Fibroblast of skin of scalp (primary cell): ENCODE measurements at places on chromosomes 2 and 18.

DNA sequence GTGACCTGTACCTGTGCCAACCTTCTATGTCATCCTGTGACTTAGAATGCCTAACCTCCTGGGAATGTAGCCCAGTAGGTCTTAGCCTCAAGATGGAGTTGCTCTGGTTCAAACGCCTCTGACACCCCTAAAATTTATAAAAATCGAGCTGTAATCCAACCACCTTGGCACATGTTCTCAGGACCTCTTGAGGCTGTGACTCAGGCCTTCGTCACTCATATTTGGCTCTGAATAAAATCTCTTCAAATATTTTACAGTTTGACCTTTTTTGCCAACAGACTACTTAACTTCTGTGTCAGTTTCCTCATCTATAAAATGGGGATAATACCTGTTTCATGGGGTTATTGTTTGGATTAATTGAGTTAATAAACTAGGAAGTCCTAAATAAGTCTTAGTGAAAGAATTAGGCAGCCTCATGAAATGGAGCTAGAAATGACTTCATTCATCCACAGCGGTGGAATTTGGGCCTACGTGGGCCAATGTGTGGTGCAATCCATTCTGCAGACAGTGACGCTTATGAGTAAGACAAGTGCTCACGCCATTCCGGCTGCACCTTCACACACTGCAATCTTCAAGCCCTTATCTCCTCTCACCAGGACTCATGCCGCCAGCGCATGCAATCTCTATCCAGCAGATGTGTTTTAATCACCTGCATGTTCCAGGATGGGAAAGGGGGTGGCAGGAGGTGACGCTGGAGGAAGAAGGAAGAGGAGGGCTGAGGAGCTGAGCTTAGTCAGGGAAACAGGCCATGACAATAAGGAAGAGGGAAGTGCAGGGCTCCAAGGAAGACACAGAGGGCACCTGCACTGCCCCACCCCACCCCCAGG is 2.0 kb upstream of the UBE2F start:
- DNase-seq: no peak

DNA sequence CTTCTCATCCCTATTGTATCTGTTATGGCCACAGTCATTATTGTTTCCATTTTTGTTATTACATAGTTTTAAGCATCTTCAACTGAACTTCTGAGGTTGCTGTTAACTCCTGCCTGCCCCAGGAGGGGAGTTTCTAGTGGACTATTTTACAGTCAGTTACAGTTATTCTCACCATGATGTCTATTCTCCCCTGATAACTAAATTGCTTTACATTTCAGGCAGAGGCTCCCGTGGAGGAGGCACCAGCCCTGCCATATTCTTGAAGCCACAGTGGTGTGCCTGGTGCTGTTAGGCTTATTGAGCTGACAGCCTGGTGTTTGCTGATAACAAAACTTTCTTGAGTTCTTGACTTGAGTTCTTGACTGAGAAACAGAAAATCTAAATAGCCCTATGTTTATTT is 256.4 kb downstream of the TFCP2L1 start:
- DNase-seq: no peak

GRCh38 chr2:637804-638203 is 39.4 kb downstream of the TMEM18 start:
- no peak for DNase-seq

GRCh38 chr2:29044459-29044858 is 29.9 kb downstream of the PCARE start:
- no peak for DNase-seq

GRCh38 chr2:97982621-97983020 is 13.1 kb downstream of the TMEM131 start:
- peak; percentile 42 for DNase-seq

DNA sequence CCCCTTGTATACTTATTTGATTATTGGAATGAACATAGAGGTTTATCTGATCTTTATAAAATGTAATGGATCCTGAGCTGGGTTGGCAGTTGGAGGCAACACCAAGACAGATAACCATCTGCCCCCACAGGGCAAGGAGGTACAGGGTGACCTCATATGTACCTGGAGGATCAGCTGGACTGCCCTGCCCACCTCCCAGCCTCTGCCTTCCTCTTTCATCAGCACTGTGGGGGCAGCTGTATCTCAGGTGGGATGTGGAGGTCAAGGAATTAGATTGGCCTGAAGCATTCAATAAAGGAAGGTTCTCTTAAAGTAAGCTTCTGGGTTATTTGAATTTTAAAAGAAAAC is 92.6 kb downstream of the LYPD6 start:
- DNase-seq: no peak

DNA sequence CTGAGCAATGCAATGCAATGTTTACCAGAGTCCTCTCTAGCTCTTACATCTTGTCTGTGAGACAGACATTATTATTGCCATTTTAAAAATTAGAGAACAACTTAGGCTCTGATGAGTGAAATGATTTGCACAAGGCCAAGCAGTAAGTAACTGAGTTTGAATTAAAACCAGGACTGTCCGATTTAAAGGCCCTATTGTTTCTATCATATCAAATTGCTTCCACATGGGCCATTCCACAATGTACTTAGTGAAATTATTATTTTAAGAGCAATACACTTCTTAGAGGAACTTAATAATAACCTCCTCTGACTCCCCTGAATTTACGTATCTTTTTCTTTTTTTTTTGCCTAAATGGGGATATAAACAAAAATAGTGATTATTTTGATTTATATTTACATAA is 64.6 kb downstream of the PLCL1 start:
- no peak for DNase-seq

- DNase-seq: no peak
Observed at GRCh38 chr2:181738074-181738473, 57.8 kb upstream of the NEUROD1 start.

GRCh38 chr2:229392196-229392595 is 121.1 kb upstream of the PID1 start:
- no peak for DNase-seq

DNA sequence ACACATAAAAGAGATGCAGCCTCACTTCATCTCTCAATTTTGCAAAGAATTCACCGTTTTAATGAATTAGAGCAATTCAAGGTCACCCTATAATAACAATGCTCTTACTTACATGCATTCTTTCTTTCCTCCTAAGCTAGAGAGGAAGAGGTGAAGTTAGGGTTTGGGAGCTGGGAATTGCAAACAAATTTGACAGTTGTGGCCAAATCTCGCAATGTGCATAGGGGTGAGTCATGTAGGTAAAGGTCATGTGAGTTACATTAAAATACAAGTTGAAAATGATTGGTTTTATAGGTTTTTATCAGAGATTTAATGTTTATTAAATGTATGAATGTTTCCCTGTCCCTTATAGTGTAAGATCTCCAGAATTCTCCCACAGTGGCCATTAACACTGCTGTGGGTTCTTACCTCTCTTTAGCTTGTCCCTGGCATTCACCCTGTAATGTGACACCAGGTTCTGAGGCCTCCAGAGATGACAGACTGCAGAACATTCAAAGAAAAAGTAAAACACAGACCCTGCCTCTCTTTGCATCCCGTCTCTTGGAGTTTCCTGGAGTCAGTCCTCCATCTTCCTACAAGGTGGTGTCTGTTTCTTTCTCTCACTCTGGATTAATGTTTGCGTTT is 53.7 kb upstream of the LGALSL start:
- DNase-seq: no peak

GRCh38 chr18:9354256-9354655 is 19.7 kb downstream of the TWSG1 start:
- DNase-seq: no peak

DNA sequence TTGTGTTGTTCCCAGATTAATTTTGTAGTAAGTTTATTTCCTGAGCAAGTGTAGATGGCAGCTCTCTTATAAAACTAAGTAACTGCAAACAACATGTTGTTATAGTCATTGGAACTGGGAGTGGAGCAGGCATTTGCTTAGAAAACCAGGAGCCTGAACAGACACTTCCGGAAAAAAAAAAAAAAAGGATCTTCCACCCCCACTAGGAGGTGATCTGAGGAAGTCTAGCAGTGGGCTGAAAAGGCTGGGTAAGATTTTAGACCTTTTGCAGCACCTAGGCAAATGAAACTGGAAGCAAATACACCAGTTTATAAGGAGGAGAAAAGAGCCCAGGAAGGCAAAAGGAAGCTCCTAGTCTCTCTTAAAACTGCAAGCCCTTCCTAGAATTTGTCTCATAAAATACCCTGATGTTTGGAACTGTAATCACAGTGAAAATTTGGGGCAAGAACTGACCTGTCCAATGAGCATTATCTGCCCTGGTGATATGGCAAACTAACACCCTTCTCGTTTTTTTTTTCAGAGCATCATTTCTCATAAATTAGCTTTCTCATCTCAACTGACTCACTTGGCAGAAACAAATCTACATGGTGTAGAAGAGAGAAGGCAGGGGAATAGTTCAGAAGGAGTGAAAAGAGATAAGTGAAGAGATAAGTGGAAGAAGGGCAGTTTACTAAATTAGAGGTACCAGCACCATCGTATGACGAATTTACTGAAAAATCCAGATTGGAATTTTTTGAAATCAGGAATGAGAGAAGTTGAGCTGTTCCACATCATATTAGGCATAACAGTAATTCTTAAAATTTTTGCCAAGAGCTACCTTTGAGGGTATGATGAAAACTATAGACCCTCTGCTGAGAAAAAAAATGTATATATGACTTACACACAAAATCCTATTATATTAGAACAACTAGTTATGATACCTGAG is 4.2 kb upstream of the CCNYL1 start:
- no peak for DNase-seq

- DNase-seq: no peak
Observed at GRCh38 chr18:8657050-8657820, 48.0 kb downstream of the RAB12 start.

- no peak for DNase-seq
Observed at GRCh38 chr2:105129722-105130232, 91.9 kb downstream of the MRPS9 start.

DNA sequence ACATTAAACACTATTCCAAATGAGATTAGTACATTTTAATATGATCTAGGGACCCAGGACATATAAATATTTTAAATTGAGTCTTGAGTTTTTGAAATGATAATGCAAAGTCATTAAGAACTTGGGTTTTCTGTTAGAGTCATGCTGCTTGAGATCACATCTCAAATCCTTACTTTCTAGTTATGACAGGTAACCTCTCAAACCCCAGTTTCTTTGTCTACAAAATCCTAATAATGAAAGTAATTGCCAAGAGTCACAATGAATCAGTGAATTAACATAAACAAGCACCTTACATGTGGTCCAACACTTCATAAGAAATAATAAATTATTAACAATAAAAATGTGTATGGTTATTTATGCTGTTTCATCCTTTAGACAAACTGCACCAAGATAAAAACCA is 607.6 kb downstream of the LRP1B start:
- DNase-seq: no peak

- no peak for DNase-seq
Observed at GRCh38 chr2:52698408-52698807, 1069.2 kb upstream of the CHAC2 start.

- peak; percentile 23 for DNase-seq
Observed at GRCh38 chr2:137952586-137953129, 11.6 kb upstream of the HNMT start.

DNA sequence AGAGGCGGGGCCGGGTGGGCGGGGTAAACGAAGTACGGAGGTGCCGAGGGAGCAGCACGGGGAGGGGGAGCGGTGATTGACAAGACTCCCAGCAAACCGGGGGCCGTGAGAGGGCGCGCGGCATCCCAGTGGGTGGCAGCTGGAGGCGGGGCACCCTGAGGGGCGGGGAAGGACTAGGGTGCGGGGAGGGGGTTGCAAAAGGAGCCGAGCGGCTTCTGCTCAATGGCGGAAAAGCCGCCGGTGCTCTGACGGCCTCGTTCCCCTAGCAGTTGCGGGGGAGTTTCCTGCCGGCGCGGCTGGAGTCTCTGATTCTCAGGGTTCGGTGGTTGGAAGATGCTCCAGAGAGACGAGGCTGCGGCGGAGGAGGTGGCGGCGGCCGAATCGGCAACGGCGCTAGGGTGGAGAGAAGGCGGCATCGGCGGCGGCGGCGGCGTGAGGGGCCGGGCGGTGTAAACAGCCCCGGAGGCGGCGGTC is at the start of gene PPM1B:
Gene PPM1B, plus strand, starts transcription at position 195 of the 474 bp plus-strand sequence. CDS start 32,325 bp downstream, outside the sequence.
- no peak for DNase-seq

GRCh38 chr2:11043245-11043644 is 112.0 kb upstream of the SLC66A3 start:
- no peak for DNase-seq

GRCh38 chr2:187577310-187577709 is 23.1 kb upstream of the TFPI start:
- DNase-seq: no peak

- no peak for DNase-seq
Observed at GRCh38 chr2:154361276-154361675, 337.2 kb upstream of the KCNJ3 start.

DNA sequence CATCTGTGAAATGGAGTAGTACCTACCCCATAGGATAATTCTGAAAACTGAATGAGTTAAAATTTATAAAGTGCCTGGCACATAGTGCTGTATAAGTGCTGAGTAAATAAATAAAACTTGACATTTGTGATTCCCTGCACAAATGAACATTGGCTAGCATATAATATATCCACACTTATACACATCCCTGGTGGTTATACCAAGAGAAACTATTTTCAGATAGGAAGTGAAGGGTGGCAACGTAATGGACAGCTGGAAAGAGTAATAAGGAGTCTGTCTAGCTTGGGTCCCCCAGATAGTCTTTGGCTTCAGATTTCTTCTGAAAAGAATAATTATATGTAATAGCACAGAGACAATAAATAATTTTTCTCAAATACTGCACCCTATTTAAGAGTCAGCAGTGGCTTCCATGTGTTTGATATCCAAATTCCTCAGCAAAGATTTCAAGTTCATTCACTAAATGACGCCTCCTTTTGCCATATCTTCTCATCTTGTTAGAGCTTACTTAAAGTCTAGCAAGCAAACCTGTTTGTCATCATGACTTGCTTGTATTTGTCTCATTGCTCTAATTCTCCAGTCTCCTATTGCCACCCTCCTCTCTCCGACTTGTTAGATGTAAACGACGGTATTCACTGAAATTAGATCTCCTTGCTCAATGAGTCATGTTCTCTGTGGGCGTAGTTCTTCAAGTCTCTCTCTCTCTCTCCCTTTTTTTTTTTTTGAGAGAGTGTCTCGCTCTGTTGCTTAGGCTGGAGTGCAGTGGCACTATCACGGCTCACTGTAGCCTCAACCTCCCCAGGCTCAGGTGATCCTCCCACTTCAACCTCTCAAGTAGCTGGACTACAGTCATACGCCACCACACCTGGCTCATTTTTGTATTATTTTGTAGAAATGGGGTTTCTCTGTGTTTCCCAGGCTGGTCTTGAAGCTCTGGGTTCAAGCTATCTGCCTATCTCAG is 8.7 kb upstream of the ADGRF3 start:
- peak; percentile 73 for DNase-seq

DNA sequence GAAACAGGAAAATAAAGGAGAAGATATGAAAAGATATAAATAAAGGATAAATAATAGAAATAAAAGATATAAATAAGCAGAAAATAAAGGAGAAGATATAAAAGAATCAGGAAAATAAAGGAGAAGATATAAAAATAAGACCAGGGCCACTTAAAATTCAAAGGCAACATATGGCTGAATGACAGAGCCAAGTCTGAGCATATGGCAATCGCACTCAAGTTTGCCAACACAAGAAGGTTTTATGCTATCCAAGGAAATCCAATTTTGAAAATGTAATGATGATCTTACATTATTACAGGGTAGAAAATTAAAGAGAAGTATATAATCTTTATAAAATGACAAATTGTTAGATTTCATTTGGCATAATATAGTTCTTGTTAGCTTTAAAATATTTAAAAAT is 33.6 kb downstream of the USP40 start:
- DNase-seq: no peak

GRCh38 chr2:68908392-68908970 is 37.3 kb upstream of the BMP10 start:
- peak; percentile 45 for DNase-seq
